ENCODE measurements at places on chromosomes 6 and 20.

DNA sequence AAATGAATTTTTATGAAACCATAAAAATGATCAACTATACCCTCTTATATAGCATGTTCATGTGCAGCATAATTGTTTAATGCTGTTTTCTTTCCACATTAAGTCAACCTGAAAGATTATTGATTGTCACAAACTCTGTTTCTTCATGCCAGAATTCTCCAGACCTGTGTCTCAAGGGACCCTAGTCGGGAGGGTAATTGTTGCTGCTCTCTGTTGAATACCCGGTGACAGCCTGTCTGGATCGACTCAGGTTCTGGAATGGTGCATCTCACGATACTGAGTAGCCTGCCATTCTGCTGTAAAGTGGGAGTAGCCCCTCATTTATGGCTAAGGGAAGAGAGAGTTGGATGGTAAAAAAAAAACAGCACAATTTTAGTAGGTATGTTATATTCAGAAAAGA is 449.9 kb upstream of the SOX4 start:
- DNase-seq, result no peak

- no peak for DNase-seq
Observed at GRCh38 chr20:24507182-24507853, 37.9 kb downstream of the SYNDIG1 start.

DNA sequence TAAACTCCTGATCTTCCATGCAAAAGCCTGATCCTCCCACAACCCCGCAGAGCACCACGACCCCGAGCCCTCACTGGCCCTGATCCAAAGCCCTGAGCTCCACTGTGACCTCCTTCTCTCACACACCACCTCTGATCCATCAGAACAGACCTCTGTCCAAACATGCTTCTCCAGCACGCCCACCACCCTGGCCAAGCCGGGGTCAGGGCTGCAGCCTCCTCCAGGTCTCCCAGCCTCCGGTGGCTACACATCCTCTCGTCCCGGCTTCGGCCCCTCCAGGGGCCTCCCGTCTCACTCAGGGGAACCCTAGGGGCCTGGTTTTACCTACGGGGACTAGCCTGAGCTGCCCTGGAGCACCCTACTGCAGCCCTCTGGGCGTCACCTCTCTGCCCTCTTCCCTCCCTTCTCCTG is 49.1 kb downstream of the FOXF2 start:
- DNase-seq, result no peak

- no peak for DNase-seq
Observed at GRCh38 chr6:144882425-144882824, 597.3 kb downstream of the UTRN start.

- peak; percentile 62 for DNase-seq
Observed at GRCh38 chr6:109491207-109491938, 8.4 kb upstream of the ZBTB24 start.

DNA sequence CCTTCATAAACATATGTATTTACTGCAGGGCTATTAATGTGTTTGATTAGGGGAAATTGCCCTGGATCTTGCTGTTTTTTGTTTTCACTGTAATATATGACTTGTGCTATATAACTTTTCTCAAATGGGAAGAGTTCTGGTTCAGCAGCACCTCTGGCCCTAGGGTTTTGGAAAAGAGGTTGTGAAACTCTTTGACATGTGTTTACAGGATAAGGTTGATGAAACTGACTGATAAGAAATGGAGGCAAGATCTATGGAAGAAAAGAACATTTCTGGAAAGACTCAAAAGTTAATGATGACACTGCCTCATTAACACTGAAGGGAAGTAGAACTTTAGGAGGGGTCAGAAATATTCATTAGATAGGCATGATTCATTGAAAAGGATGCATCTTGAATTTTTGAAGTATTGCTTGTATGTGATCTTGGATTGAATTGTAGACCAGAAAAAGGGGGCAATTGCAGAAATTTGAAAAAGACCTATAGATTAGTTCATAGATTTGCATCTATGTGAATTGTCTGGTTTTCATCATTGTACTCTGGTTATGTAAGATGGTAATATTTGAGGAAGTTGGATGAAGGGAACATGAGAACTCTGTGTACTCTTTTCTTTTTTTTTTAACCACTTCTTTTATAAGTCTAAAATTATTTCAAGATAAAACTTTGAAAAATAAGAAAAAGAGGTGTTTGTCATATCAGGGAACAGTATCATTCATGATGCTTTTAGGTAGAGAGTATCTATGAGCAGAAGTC is 54.0 kb downstream of the UTRN start:
- no peak for DNase-seq

- DNase-seq, result peak; percentile 9
Observed at GRCh38 chr20:47305667-47306066, 50.8 kb downstream of the ZMYND8 start.

- no peak for DNase-seq
Observed at GRCh38 chr6:2881423-2881822, 21.7 kb downstream of the SERPINB9 start.

DNA sequence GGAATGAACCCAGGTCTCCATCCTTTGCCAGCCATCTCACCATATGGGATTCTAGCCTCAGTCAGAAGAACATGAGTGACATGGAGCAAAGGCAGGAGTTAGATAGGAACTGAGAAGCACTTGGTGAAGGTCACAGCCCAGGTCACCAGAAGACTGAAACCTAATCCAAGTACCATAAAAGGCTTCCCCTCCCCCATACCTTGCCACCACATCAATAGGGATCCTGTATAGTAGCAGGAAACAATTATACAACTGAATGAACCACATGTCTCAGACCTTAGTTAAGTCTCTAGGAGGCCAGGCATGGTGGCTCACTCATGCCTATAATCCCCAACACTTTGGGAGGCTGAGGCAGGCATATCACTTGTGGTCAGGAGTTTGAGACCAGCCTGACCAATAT is 49.6 kb downstream of the KIZ start:
- DNase-seq, result no peak

DNA sequence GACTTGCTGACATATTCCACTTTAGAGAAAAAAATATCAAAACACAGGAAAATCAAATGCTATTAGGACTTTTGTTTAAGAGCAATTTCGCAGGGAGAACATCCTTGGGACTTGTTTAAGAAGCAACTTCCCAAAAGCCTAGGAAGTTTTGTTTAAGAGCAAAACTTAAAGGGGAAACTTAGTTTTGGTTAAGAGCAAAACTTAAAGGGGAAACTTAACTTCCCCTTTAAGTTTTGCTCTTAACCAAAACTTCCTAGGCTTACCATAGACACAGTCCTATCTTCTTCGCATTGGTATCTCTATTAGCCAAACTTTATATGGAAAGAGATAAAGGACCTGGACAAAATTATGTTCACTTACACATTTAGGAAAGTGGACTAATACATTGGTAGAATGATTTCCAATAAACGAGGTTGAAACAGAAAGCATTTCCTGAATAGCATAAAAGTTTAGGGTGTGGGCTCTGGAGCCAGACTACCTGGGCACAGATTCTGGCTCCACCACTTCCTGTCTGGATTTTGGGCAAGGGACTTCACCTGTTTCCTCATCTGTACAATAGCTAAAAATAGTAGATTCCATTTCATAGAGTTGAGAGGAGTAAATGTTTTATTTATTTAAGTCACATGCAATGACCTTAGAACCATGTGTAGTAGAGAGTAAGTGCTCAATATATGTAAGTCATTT is 15.7 kb downstream of the PAQR8 start:
- no peak for DNase-seq

DNA sequence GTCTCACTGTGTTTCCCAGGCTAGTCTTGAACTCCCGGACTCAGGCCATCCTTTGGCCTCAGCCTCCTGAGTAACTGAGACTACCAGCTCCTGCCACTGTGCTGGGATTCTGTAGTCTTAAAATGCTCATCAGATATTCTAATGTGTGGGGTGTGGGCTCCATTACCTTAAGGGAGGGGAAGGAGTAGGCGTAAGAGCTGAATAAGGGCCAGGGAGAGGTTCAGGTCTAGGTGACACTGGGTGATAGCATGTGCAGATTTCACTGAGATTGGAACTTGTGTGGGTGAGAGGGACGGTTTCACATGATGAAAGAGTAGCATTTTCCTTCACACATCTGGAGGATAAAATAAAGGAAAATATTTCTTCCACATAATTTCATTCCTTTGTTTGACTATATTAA is 8.5 kb downstream of the AKAP12 start:
- no peak for DNase-seq

- no peak for DNase-seq
Observed at GRCh38 chr6:33613146-33613794, 7.9 kb upstream of the ITPR3 start.

DNA sequence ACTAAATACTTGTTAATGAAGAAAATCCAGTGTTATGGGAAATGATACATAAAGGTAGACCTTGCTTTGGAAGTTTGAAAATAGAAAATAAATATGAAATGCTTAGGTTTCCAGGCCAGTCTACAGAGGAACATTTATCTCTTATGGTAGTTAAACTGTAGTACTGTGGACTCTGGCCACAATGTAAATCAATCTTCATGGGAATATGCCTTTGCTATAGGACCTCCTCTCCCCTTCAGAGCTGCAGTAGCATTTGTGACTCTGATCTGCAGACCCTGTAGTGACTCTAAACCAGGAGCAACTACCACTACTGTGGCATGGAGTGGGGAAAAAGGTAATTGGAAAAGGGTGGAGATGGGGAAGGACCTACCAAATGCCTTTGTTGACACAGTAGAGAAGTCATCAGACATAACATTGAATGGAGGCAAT is 4.5 kb downstream of the HSPA1A start:
- no peak for DNase-seq

DNA sequence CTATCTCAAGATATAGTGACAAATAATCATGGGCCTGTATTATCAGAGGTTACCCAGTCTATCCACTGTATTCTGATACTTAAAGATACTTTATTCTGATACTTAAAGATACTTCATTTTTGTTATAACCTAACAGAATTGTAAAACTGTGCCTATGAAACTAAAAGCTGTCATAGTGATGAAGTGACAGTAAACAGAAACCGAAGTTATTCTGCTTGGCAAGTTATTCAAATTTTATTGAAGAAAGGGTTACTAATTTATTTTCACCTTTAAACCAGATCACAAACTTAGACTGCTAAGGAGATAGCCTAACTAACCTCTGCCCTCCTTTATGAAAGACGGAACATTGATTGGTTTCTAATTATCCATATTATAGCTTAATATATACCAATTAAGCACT is 604.6 kb upstream of the IMPG1 start:
- no peak for DNase-seq

GRCh38 chr6:119187596-119187995 is 109.1 kb upstream of the FAM184A start:
- DNase-seq, result no peak

DNA sequence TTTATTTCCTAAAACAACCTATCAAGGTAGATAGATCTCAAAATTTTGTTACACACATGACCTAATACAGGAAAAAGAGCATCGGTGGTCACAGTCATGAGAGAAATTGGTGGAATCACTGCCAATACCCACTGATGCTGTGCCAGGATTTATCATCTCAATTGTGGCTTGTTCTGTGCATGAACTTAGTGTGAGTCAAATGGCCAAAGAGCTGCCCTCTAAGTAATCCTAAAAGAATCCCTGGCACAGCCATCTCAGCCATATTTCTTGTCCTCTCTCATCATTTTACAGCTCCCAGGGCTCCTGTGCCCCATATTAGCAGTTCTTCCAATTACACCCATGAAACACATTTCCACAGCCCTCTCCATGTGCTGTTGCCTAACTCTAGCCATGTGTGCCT is 6.1 kb downstream of the GSTA5 start:
- DNase-seq, result no peak

GRCh38 chr6:123456836-123457235 is 179.9 kb downstream of the TRDN start:
- no peak for DNase-seq

DNA sequence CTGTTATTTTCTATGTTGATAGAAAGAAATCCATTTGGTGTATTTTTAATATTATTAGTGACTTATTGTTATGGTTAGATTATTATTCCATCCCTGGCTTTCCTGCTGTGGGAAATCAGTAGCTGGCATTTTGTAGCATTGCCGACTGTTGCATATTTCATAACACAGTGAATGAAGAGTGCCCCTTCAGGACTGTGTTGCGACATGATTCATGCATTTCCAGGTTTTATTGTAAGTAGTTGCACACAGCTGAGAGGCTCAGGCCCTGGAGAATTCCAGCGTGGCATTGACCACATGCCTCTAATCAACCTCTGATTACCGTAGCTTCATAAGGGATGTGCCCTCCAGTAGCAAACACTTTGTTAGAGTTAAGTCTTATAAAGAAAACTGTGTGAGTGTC is 263.9 kb downstream of the FARS2 start:
- no peak for DNase-seq

GRCh38 chr6:69894578-69895347 is 28.4 kb downstream of the COL19A1 start:
- no peak for DNase-seq

DNA sequence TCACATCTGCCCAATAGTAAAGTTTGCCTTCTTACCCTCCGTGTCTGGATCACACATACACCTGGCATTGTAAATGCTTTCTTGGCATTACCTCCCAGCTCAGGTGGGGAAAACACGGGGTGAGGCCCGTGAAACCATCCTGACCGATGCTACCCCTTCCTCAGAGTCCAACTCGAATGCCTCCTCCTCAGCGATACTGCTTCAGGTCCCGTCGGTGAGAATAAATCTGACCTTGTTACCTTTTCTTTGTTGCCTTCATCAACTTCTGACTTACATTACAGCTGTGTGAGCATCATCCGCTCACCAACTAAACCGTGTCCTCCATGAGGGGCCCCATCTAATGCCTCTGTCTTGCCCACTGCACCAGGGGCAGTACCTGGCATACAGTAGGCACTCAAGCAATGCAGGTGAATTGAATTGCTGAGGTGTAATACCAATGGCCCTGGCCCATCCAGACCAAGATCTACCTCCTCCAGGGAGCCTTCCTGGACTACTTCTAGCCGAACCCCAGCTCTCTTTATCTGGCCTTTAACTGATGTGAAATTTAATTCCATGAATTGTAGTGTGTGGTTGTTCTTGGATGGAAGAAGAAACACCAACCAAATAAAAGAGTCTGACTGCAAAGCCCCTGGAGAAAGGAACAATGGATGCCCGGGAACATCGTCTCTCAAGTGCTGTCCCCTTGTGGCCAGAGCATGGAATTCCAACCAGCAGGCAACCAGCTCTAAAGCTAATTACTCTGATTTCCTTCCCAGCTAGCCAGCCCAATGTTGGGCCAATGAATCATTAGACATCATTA is 141.5 kb downstream of the ANKRD60 start:
- peak; percentile 8 for DNase-seq

DNA sequence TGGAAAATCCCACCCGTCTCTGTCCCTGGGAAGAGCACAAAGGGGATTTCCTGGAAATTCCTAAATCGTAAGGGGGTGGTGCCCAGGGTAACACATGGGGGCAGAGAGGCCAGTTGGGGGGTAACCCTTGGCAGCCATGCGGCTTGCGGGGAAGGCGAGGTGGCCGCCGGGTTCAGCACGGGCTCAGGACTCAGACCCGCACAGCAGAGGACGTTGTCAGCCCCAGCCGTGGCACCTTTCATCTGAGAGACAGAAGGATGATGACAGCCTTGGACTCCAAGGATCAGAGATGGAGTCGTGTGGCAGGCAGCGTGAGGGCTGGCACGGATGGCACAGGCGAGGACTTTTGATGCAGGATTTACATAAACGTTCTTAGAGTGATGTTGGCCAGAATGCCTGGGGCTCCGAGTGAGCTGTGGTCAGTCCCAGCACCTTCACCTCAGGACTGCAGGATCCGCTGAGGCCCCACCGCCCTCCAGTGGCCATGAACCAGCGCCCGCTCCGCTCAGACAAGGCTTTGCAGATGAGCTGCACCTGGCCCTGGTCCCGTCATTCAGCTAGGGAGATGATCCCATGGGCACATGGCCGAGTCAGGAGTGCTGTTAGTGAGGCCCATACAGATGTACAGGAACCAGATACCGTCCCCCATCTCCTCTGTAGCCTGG is 190.3 kb downstream of the TAF4 start:
- no peak for DNase-seq
